CMK (cell line): ENCODE measurements at places on chromosomes 3 and 15.

- DNase-seq: no peak
Observed at GRCh38 chr15:63977119-63977518, 69.2 kb downstream of the DAPK2 start.

- DNase-seq: no peak
Observed at GRCh38 chr3:60399861-60400845, 851.1 kb downstream of the FHIT start.

DNA sequence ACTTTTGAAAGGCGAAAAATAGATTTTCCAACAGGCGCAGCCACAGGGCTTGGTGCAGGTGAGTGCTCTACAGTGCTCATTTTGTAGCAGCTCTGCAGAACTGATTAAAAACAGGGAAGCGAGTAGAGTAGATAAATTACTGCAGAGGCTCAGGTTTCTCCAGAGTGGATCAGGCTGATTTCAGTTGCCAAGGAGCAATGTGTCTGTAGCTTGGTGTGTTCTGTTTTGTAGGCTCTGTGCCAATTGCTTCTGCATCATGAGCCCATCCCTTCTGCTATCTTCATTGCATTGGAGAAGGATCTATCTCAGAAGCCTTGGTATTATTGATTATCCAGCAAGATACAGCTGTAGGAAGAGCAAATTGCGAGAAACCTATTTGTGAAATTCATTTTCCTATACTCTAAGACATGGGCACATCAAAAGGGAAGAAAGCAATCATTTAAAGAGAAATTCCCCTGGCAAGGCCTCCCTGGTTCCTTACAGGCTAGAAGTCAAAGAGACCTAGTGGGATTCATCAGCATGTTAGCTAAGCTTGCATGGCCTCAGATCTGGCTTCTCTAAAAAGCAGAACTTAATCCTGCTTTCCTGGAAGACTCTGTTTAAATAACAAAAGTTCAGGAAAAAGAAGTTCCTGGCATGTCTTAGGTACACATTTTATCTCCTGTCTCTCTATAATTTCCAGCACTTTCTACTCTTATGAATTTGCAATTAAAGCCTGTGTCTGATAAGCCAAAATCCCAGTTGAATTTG is 432.4 kb upstream of the ATP10A start:
- no peak for DNase-seq

DNA sequence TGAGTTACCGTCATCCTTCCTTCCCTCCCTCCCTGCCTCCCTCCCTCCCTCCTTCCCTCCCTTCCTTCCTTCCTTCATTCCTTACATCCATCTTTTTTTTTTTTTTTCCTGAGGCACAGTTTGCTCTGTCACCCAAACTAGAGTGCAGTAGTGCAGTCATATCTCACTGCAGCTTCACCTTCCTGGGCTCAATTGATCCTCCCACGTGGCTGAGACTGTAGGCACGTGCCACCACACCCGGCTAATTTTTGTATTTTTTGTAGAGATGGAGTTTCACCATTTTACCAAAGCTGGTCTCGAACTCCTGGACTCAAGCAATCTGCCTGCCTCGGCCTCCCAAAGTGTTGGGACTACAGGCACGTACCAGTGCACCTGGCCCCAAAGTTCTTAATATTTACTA is 25.8 kb downstream of the USP3 start:
- no peak for DNase-seq

GRCh38 chr3:69357196-69357595 is 28.7 kb downstream of the FRMD4B start:
- DNase-seq: no peak

DNA sequence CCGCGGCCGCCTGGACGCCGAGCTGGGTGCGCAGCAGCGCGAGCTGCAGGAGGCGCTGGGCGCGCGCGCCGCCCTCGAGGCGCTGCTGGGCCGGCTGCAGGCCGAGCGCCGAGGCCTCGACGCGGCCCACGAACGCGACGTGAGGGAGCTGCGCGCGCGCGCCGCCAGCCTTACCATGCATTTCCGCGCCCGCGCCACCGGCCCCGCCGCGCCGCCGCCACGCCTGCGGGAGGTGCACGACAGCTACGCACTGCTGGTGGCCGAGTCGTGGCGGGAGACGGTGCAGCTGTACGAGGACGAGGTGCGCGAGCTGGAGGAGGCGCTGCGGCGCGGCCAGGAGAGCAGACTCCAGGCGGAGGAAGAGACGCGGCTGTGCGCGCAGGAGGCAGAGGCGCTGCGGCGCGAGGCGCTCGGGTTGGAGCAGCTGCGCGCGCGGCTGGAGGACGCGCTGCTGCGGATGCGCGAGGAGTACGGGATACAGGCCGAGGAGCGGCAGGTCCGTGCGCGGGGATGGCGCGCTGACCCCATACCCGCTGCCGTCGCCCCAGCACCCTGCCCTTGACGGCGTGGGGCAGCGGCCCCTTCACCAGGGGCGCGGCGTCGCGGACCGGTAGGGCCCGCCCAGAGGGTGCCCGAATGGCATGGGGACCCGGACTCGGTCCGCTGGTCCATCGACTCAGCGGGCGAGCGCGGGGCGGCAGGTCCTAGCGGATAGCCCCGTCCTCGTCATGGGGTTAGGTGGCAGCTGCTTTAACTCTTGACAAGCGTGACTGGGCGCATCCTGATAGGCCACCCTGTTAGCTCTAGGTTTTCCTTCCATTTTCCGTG is 848 bp downstream of the SYNM start:
- no peak for DNase-seq

- peak; percentile 49 for DNase-seq
Observed at GRCh38 chr3:38805765-38806386, 10.1 kb downstream of the SCN10A start.

- DNase-seq: no peak
Observed at GRCh38 chr3:45409921-45410320, 21.5 kb downstream of the LARS2 start.

GRCh38 chr3:42302924-42303634 is 37.1 kb upstream of the CCK start:
- DNase-seq: peak; percentile 49

DNA sequence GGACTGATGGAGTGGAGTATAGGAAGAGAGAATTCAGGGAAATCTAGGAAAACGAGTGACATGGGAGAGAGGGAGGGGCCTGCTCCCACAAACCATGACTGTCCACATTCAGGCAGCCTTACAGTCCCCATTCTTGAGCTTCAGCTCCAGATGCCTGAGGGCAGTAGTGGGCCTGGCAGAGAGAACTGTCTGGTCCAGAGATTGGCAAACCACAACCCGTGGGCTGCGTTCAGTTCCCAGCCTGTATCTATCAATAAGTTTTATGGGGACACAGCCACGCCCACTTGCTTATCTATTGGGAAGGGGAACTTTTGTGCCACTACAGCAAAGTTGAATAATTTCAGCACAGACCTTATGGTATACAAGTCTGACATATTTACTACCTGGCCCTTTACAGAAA is 63.8 kb downstream of the SLCO2A1 start:
- no peak for DNase-seq

GRCh38 chr3:122975163-122975923 is 52.2 kb downstream of the SEMA5B start:
- DNase-seq: no peak

DNA sequence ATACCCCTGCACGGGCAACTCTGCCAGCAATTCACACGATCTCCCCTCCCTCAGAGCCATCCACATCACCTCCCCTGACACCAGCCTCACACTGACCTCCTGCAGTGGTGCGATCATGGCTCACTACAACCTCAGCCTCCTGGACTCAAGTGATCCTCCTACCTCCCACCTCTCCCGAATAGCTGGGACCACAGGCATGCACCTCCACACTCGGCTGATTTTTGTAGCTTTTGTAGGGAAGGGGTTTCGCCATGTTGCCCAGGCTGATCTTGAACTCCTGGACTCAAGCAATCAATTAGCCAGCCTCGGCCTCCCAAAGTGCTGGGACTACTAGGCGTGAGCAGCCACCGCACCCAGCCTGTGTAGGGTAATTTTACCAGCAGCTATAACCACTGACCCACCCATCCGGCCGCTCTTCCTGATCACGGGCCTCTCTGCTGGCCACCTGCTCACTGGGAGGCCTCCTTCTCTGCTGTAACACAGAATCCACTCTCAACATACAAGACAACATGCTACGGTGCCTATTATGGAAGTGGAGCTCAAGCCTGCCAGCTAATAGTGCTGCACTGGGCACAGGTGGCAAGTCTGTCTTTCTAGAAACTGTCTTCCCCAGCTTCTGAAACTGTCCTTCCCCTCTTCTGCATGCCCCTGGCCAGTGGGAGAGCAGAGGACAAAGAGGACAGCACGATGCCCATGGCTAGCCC is 4.6 kb downstream of the GP9 start:
- no peak for DNase-seq
